Kasumi-1 (cell line): ENCODE measurements at places on chromosomes 7 and 10.

- no peak for DNase-seq
These were observed 36.1 kb downstream of the KCNMA1 start for GRCh38 chr10:77601488-77601887.

DNA sequence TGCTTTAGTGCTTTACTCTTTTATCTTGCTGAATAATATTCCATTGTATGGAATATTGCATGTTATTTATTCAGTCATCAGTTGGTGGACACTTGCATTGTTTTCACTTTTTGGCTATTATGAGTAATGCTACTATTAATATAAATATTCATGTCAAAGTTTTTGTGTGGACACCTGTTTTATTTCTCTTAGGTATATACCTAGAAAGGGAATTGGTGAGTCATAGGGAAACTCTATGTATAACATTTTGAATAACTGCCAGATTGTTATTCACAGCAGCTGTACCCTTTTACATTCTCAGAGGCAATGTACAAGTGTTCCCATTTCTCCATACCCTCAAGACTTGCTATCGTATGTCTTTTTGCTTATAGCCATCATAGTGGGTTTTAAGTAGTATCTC lies 268.7 kb downstream of the SEMA3A start:
- no peak for DNase-seq

- DNase-seq = no peak
These were observed 79.8 kb downstream of the ABI1 start for GRCh38 chr10:26780793-26781601.

DNA sequence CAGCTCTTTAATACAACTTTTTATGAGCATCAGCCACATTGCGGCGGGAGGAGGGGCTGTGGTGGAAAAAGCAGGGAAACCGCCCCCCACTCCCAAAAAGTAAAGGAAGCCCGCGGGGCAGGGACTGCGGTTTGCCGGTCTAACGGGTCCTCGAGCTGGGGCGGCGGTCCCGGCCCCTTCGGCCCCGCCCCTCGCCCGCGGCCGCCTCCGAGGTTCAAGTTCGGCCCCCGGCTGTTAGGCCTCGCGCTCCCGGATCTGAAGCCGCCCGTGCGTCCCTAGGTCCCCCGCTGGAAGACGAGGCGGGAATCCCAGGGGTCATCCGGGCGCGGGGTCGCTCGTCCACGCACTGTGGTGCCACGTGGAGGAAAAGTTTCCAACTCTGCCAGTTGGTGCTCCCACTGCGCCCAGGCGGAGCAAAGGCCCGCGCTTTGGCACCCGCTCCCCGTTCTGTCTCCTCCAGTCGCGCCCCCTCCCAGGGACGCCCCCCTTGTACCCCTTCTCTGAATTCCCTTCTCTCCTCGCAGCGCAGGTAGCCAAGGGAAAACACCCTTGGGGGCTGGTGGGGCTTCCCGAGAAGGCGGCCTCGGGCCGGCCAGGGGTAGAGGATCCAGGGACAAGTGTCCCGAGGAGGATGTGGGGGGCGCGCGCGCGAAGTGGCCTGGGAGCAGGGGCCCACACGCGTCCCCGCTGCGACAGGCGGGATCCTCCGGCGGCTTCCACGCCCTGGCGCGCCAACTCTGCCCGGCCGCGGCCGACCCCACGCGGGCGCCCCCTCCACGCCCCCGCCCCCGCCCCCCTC lies 798 bp upstream of the AUTS2 start:
- peak; percentile 12 for DNase-seq

GRCh38 chr7:49852619-49853462 lies 79.4 kb downstream of the VWC2 start:
- DNase-seq = peak; percentile 95

- DNase-seq = peak; percentile 66
These were observed 76.6 kb upstream of the PPIF start for GRCh38 chr10:79270466-79271246.

GRCh38 chr7:15667991-15668390 lies 18.5 kb downstream of the MEOX2 start:
- DNase-seq = no peak

GRCh38 chr7:115178835-115179234 lies 256.9 kb downstream of the MDFIC start:
- no peak for DNase-seq

GRCh38 chr10:113780681-113781250 lies 29.3 kb downstream of the PLEKHS1 start:
- no peak for DNase-seq

- DNase-seq = no peak
These were observed 129.9 kb downstream of the ADARB2 start for GRCh38 chr10:1607466-1607865.

DNA sequence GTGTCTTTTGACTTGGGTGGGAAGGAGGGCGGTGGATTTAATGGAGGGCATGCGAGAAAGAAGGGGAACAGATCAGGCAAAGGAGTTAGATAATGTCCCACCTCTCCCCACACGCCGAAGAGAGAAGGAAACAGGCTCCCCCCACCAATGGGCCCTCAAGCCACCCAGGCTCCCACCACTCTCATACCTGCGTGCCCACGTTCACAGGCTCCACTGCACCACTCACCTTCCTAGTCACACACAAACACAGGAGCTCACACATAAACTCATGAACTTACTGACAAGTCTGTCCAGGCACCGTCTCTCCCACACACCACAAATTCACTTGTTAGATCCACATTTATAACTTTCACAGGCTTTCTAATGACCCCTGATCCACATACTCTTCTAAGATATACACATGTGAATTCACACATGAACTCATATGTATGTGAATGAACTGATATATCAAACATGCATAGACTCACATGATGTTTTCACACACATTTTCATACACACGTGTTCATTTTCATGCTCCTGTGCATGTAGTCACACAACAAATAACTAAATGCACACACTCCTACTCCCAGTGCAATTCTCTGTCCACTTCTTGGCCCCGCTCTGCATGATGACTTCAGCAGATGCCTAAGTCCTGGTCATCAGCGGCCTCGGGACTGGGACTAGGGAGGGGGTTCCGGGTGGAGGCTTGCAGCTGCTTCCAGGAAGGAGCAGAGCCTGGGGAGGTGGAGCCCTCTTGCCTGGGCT lies 1.5 kb downstream of the LZTS2 start:
- no peak for DNase-seq

- no peak for DNase-seq
These were observed 102.5 kb downstream of the COL26A1 start for GRCh38 chr7:101465131-101465530.

- no peak for DNase-seq
These were observed 18.9 kb downstream of the NCAPG2 start for GRCh38 chr7:158685693-158686092.

- peak; percentile 39 for DNase-seq
These were observed 860 bp downstream of the ZEB1 start for GRCh38 chr10:31319602-31320549.

DNA sequence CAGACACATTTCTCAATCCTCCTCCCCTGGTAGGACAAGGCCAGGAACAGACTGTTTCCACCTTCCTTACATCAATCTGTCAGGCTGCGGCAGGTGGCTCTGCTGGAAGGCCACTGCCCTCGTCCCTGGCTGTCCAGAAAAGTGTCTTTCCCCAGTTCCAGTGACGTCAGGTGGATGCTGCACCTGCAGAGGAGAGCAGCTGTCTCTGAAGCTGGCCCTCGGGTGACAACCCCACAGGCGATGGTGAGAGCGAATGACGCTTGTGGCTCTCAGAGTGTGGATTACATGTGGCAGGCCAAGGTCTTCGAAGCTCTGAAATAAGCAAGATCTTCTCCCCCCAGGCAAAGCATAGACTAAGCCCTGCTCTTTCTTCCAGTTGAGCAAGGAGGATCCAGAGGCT lies 146.9 kb upstream of the RET start:
- DNase-seq = no peak

- DNase-seq = no peak
These were observed 66.9 kb upstream of the BAIAP2L1 start for GRCh38 chr7:98467570-98468312.

DNA sequence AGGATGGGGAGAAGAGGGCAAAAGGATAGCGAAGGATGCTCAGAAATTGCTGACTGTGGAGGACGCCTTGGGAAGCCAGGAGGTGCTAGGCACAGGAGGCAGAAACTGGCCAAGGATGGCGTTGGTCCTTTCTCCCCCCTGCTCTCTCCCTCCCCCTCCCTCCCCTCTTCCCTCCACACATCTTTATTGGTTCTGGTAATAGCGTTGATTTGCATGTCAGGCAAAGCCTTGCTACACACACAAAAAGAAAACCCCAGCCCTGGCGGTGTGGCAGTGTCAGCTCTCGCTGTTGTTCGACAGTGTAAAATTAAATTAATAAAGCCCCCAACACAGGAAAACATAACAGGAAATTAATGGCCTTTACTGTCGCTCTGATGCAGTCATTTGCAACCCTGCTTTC lies 47.2 kb downstream of the PAX2 start:
- DNase-seq = no peak

GRCh38 chr10:86715156-86715795 lies 41.1 kb upstream of the BMPR1A start:
- DNase-seq = no peak

DNA sequence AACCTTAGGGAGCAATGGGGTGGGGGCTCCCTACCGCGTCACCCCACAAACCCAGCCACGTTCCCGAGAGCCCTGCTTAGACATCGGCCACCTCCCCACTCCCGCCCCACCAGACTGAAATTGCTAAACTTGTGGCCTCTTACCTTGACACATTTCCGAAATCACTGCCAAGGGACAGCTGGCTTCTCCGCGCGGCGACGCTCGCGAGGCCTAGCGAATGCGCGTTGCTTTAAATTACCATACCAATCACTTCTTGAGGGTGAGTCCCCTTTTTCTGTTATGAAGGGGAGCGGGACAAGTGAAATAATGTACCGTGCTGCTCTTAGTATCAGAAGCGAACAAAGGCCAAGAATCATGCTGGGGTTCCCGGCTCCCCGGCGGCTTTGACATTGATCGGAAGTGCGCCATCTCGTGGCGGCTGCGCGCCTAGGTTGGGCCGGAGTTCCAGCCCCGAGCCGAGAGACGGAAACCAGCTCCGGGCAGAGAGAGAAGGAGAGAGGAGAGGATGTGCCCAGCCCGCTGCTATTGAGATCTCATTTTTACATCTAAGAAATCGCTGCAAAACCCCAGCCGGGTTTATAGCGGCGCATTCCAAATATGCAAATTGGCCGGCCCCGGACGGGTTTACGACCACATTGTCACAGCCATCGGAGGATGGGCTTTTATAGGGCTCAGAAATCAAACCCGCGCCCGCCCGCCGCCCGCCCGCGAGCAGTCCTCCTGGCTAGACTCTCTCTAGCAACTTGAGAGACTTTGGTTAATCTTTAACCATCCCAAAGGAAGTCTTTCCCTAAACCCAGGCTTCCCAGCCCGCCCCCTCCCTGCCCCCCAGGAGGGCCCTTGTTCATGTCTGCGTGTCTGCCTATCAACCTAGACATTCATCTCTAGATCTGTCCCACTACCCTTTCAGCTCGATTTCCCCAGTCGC lies 5.3 kb downstream of the HOXA11 start:
- DNase-seq = peak; percentile 92

DNA sequence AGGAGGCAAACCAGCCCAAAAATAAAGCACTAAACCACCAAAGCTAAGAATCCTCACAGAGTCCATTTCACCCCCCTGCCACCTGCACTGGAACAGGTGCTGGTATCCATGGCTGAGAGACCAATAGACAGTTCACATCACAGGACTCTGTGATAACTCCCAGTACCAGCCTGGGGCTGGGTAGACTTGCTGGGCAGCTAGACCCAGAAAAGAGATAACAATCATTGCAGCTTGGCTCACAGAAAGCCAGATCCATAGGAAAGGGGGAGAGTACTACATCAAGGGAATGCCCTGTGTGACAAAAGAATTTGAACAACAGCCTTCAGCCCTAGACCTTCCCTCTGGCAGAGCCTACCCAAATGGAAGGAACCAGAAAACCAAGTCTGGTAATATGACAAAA lies 13.6 kb upstream of the SLC25A28 start:
- no peak for DNase-seq

GRCh38 chr10:71294091-71294561 lies 24.9 kb upstream of the SLC29A3 start:
- no peak for DNase-seq

GRCh38 chr10:133537546-133538545 lies 10.7 kb downstream of the CYP2E1 start:
- DNase-seq = no peak

DNA sequence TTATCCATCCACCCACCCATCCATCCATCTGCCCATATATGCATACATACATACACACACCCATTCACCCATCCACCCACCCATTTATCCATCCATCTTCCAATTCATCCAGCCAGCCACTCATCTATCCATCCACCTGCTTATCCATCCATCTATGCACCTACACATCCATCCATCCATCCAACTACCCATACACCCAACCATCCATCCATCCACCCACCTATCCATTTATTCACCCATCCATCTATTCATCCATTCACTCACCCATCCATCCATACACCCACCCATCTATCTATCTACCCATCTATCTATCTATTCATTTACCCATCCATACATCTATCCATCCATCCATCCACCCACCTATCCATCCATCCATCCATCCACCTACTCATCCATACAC lies 17.3 kb downstream of the TMEM72 start:
- no peak for DNase-seq

DNA sequence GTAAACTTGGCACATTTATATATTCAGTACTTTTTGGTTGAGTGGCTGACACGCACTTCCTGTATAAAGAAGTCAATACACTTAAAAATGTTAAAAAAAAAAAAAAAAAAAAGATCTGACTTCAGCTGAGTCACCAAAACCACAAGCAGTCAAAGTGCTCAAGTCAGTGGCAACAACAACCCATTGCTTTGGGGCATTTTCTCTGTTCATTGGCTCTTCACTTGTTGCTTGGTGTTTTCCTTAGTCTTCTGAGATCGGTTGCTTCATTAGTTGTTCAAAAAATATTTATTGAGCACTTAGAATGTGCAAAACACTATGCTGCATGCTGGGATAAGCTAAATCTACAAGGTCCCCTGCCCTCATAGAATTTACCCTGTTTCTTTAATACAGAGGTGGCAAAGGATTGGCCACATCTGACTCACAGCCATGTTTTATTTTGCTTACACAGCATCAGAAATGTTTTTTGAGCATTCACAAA lies 63.7 kb downstream of the ZNRF2 start:
- peak; percentile 90 for DNase-seq

DNA sequence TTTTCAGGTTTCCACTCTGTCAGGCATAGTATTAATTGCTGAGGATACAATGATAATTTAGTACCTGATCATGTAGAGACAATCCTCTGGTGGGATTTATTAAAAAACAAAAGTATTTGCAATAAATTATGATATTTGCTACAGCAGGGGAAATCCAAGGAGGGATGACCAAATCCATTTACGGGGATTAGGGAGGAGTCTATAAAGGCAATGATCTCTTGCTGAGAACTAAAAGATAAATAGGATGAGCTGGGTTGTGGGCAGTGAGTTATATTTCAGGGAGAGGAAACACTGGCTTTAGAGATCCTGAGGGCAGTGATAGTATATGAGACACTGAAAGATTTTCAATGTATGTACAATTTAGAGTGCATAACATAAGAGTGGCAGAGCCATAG lies 305.5 kb downstream of the GPR37 start:
- no peak for DNase-seq
